KBM-7 (cell line): ENCODE measurements at places on chromosomes 7 and 10.

GRCh38 chr7:76048668-76048988 lies 722 bp downstream of the MDH2 start:
- DNase-seq, result no peak

DNA sequence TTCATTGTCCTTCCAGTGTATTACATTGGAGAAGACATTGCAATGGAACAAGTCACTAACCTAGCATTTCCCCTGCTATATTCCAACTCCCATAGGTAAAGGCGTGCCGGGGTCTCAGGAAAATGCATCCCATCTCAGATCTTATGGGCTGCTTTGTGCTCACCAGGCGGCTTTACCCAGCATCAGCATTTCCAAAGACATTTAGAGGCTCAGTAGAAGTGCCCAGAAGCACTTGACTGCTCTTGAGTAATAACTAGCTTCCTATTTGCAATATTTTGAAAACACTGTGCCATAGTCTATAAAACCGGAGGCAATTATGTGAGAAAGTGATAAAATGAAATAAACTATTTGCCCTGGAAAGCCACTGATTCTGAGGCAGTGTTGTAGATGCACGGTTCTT lies 415.0 kb upstream of the NPVF start:
- DNase-seq, result no peak

DNA sequence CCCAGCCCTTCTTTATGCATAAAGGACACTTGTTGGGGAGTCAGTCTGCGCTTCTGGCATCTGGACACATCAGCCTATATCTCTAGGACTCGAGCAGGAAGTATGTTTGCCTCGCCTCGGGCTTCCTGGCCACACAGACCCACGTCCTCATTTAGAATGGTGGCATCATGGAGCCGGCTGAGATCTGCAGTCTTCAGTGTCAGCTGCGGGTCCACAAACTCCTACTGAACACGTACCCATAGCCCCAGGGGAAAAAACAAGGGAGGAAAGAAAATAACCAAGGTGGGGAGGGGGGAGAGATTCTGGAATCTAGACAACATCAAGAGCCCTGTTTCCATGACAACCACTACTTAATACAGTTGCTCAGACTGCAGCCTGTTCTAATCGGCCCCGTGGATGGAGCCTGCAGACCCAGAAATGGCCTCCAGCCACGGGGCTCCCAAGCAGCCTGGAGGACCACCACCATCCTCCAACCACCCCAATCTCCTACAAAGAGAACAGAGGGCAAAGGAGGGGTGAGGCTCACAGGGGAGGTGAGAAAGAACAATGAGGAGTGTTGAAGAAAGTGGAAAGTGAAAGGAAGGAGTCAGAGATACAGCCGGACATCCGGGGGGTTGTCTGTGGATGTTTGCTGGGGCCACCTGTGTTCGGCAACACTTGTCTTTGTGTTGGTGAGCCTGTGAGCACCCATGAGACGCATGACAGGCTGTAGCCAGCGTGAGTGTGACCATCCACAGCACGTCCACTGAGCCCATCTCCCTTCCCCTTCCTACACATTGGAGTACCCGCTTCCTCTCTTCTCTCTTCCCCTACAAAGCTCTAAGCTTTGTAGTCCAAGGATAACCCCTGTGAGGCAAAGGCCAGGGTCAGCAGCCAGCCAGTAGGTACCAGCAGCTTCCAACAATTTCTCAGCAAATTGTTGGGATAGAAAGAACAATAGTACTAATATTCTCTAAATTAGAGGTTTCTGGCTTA lies 141.0 kb downstream of the PLXNA4 start:
- DNase-seq, result no peak

GRCh38 chr7:81780914-81781693 lies 11.3 kb upstream of the HGF start:
- DNase-seq, result peak; percentile 33

GRCh38 chr10:114720685-114721278 lies 62.7 kb upstream of the ABLIM1 start:
- DNase-seq, result no peak

DNA sequence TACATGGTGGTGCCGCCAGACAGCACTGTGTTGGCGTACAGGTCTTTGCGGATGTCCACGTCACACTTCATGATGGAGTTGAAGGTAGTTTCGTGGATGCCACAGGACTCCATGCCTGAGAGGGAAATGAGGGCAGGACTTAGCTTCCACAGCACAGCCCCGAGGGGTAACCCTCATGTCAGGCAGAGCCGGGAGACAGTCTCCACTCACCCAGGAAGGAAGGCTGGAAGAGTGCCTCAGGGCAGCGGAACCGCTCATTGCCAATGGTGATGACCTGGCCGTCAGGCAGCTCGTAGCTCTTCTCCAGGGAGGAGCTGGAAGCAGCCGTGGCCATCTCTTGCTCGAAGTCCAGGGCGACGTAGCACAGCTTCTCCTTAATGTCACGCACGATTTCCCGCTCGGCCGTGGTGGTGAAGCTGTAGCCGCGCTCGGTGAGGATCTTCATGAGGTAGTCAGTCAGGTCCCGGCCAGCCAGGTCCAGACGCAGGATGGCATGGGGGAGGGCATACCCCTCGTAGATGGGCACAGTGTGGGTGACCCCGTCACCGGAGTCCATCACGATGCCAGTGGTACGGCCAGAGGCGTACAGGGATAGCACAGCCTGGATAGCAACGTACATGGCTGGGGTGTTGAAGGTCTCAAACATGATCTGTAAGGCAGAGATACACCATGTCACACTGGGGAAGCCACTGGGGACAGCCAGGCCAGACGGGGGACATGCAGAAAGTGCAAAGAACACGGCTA lies 104.6 kb upstream of the TNRC18 start:
- no peak for DNase-seq

DNA sequence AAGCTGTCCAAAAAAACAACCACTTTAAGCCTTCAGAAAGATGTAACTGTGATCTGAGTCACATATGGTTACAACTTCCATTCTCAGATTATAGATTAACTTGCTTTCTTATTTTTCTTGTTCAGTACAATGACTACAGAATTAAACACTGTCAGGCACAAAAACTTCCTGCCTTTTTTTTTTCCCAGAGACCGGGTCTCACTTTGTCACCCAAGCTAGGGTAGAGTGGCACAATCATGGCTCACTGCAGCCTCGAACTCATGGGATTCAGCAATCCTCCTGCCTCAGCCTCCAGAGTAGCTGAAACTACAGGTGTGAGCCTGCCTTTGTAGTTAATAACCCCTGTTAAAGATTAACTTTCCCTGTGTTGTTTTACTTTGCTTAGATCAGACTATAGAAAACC lies 163.2 kb downstream of the AVL9 start:
- no peak for DNase-seq

- DNase-seq, result no peak
These were observed 32.8 kb upstream of the PHF14 start for GRCh38 chr7:10940704-10941355.

DNA sequence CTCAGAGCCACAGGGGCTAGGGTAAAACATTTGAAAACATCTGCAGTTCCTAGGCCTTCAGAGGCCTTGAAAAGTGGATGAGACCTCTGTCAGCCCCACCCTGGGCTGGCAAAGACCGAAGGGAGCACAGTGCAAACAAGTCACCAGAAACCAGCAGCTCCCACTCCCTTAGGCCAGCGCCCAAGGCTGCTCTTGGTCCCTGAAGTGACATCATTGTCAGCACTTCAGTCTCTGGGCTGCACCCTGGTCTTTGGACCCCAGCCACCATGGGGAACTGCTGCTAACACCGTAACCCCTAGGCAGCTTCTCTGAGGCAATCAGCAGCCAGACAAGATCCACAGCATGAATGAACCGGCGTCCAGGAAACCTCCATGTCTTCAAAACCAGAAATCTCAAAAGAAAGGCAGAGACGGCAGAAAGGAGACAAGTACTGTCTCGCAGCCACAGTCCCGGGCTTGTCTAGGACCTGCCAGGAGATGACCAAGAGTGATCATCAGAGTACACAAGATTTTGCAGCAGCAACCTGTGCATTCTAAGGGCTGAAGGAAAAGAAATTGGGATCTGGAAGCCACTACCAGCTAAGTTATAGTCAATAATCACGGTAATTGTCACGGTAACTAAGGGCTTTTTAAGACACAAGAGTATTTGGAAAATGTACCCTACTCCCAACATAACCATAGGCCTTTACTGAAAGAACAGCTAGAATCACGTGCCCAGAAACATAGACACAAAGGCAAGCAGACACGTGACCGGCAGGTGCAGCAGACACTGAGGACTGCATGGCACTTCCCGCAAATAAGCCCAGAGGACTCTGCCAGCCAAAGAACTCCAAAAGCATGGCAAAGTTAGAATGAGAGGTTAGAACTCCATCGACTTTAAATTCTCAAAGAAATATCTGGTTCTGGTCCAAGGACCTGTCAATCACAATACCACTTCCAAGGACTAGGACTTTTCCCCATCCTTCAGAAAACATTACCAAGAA lies 23.3 kb downstream of the CPXM2 start:
- DNase-seq, result no peak

GRCh38 chr10:27252267-27253000 lies 11.8 kb upstream of the ACBD5 start:
- no peak for DNase-seq

DNA sequence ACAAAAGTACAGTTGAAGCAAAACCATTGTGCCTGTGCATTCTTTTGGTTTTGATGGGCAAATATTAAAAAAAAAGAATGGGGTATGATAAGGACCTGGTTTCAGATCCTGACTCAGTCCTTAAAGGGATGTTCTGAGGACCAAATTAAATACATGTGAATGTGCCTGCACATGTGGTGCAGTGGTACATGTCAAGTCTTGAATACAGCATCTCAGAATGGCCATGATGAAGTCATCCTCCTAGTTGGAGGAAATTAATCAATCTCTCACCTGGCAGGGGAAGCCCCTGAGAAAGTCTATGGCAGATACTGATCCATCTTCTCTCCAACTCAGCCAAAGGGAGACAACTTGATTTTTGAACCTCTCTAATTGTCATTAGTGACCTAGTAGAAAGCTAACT lies 207.0 kb downstream of the SUGCT start:
- DNase-seq, result no peak

GRCh38 chr7:2044883-2045471 lies 187.8 kb downstream of the MAD1L1 start:
- DNase-seq, result no peak

DNA sequence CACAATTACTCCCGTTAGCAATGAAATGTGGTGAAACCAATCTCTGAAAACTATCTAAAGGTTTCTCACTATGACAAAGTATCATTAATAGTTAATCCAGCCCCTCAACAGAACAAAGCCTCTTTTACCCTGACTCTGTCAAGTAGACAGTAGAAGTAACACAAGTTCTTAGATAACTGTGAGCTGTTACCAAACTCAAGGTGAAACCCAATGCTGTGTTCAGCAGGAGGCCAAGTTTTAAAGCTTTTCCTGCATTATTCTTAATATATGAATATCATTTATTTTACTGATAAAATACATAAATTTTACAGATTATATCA lies 109.1 kb downstream of the SRPK2 start:
- DNase-seq, result no peak

DNA sequence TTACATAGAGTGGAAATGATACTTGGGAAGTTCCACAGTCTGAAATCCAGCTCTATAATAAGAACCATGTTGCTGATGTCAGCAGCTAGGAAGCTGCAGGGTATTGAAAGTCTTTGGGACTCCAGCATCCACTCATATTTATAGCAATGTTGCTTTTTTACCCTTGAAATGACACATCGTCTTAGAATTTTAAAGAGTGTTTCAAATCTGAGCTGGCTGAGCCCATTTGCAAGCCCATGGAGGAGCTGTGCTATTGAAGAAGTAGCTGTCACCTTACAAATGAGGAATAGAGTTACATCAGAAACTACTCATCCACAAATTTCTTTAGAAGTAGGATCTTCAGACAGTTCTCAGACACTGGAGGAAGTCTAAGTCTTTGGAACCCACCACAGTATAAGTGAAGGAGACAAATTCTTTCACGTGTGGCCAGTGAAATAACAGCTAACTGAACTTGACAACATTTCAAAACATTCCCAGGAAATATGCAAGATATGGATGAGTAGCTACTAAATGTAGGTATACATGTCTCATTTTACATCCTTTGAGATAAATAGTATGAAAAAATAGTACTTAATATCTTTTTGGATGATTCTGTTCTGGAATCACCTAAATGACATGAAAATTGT lies 203.6 kb downstream of the ZNF365 start:
- no peak for DNase-seq

- peak; percentile 68 for DNase-seq
These were observed 63.1 kb downstream of the CARD11 start for GRCh38 chr7:2980401-2981102.

DNA sequence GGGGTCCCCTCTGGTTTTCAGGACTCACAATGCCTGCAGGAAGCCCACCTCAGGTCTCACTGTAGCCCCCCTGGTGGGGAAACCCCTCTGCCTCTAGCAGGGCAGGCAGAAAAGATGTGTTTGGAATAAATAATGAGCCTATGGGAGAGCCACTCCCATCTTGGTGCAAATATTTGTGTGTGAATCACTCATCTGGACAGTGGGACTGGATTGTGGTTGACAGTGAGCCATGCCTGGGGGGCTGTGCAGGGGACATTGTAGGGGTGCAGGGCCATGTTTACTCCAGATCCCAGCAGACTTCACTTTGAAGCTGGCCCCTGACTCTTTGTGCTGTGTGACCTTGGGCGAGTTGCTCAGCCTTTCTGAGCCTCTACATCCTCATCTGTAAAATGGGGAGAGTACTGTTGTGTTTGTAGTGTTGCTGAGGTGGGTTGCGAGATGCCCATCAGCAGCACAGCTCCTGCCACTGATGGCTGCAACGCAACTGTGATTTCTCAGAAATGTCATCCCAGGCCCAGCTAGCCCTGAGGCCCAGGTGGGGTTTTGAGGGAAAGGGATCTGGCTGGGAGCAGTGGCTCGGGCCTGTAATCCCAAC lies 20.7 kb downstream of the GTF2IRD1 start:
- no peak for DNase-seq

- DNase-seq, result no peak
These were observed 4.6 kb upstream of the INPP5A start for GRCh38 chr10:132532749-132533560.

GRCh38 chr7:96235281-96235680 lies 86.6 kb downstream of the SLC25A13 start:
- no peak for DNase-seq

- peak; percentile 14 for DNase-seq
These were observed 138.0 kb upstream of the TARP start for GRCh38 chr7:38411404-38411803.

DNA sequence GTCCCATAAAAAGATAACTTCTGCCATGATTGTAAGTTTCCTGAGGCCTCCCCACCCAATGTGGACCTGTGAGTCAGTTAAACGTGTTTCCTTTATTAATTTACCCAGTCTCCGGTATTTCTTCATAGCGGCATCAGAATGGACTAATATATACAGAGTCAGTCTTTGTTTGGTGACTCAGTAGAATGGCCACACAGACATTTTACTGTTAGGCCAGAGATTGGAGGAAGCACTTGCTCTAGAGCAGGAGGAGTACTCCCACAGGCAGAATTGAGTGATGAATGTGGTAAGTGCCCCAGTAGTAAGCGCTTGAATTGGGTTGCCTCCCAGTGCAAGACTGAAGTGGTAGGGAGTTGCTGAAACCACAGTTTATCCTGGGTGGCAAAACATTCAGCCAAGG lies 149.5 kb upstream of the SMIM30 start:
- DNase-seq, result peak; percentile 19

GRCh38 chr10:115867305-115867704 lies 405.7 kb downstream of the GFRA1 start:
- no peak for DNase-seq

- peak; percentile 46 for DNase-seq
These were observed 666 bp downstream of the SMKR1 start for GRCh38 chr7:129502708-129503685.
